WERI-Rb-1 (cell line): ENCODE measurements at places on chromosomes 13 and 19.

DNA sequence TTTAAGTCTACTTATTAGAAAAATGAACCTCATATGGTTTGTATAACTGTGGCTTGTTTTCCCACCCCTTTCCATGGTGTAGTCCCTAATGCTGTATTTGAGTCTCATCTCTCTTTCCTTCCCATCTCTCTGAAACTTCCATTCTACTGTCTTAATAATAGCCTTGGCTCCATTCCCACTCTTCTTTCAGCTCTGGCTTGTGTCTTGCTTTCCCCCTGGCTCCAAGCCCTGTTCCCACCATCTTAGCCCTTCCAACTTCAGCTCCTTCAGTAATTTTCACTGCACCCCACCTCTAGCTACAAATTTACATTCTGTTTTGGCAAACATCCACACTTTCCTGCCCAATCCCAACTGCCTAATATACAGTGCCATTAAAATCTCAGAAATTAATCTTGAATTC lies 137.5 kb downstream of the SLITRK6 start:
- no peak for DNase-seq

DNA sequence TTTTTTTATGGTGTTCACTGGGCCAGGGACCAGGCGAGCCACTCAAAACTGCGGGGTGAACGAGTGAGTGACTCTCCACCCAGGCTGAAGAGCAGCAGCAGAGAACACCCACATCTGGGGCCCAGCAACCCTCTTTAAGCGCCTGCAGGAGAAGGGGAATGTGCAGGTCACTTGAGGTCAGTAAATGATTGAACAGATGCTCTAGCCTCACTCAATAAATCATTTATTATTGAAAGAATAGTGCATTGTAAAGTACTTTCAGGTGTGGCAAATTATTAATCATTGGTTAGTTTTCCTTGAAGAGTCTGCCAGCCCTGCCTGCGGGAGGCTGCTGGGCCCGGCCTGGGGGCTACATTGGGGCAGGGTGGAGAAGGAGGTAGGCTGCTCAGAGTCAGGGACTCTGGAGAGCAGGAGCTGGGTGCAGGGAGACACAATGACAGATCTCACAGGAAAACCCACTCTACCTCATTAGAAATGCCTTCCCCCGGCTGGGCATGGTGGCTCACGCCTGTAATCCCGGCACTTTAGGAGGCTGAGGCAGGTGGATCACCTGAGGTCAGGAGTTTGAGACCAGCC lies 42.5 kb downstream of the ABCC4 start:
- no peak for DNase-seq

- no peak for DNase-seq
These were observed 240.9 kb upstream of the SERP2 start for GRCh38 chr13:44132710-44133109.

- DNase-seq: no peak
These were observed 826.0 kb upstream of the PRR20A start for GRCh38 chr13:56314765-56315164.

- peak; percentile 58 for DNase-seq
These were observed 14.7 kb downstream of the CILP2 start for GRCh38 chr19:19552798-19553197.

GRCh38 chr19:55431183-55431582 lies 11.9 kb downstream of the SHISA7 start:
- no peak for DNase-seq

- DNase-seq: no peak
These were observed 191.1 kb downstream of the EFNB2 start for GRCh38 chr13:106344342-106344741.

DNA sequence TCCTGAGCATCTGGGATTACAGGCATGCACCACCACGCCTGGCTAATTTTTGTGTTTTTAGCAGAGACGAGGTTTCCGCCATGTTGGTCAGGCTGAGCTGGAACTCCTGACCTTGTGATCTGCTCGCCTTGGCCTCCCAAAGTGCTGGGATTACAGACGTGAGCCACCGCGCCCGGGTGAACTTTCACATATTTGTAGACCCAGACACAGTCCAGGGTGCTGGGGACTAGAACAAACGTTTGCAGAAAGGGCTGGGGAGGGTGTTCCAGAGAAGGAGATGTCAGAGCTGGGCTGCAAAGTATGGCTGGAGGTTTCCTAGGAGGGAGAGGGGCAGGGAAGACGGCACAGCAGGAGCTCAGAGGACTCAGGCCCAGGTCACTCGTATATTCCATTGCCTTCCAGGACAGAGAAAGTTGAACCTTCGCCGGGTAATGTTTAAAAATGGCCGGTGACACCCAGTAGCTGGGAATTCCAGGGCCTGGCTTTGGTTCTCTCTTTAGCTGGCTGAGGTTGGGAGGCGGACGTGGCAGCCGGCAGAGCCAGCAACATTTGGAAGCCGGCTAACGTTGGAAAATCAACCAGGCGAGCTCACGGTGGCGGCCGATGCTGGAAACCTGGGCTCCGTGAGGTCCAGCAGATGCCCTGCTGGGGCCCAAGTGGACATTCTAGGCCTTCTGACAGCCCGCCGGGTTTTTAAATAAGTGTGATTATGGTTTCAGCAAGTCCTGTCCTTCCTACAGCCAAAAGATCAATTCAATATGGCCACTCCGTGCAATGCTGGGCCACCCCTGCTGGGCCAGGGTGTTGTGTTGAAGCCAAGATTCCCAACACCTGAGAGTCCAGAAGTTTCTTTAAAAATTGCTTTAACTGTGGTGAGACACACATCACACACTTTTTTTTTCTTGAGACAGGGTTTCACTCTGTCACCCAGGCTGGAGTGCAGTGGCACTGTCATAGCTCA lies 41.5 kb downstream of the NFIC start:
- no peak for DNase-seq

DNA sequence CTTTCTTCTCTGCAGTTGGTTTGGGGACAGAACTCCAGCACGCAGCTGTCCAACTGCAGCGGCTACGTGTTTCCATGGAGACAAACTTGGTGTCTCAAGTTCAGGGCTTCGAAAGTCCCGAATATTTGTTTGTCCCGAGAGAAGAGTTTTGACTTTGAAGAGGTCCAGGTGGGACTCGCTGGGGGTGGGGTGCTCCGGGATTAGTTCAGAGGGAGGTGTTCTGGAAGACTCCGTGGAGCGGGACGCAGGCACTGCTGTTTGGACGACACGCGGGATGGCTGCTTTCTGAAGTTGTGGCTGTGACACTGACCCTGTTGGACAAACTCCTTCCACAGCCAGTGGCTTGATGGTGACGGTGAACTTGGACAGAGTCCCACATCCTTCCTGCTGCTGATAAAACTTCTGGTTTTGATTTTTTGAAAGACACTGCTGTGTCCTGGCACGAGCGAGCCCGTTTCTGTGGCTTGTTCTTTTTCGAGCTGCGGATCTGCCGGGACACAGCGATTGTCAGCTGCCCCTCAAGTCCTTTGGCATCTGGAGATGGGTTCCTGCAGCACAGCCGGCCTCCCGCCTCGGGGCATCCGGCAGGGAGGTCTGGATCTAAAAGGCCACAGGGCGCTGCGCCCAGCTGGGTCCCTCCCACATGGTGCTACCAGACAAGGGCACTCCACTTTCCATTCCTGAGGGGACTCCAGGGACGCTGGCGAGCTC lies 15.9 kb upstream of the RANBP3 start:
- no peak for DNase-seq

GRCh38 chr13:72144636-72145035 lies 277.6 kb upstream of the DACH1 start:
- DNase-seq: no peak

DNA sequence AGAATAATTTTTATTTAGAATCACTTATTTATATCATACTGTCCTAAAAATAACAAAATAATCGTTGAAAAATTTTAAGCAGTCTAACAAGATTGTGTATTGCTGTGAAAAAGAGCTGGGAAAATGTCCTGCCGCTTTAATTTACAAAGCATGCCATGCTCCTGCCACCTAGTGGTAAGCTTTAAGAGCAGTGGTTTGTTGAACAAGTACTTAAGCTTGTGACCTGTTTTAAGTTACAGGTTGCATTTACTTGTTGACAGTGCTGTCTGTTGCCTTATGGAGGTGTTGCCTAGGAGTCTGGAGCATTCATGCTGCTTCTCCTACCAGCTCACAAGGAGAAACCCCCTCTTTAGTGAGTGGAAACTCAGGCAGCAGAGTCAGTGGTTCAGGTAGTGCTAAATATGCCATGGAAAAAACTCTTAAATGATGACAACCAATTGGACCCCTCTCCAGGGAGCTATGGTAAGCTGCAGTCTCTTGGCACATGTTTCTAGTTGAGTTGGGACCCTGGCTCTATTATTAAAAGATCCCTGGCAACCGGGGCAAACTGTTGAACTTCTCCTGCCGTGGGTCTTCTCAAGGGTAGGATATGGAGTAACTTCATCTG lies 68.4 kb downstream of the SPATA13 start:
- DNase-seq: peak; percentile 70

DNA sequence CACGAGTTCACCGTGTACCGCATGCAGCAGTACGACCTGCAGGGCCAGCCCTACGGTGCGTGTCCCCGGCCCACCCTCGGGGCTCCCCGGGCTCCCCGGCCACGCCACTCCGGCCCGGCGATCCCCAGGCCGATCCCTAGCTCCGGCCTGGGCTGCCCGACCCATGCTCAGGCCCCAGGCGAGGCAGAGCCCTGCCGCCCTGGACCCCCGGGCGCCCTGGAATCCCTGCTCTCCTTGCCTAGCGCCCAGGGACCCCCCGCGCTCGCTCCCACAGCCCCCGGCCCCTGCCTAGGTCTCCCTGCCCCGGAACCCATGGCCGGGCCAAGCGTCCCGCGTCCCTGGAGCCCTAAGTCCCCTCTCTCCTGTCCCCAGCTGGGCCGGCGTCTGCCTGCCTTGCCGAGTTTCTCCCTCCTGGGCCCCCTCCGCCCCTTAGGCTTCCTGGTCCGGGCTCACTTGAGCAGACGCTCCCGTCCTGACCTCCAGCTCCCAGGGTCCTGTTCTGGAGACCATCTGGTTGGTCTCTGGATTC lies 494 bp downstream of the NCLN start:
- no peak for DNase-seq

GRCh38 chr13:98577836-98578285 lies 954 bp upstream of the STK24 start:
- DNase-seq: no peak

GRCh38 chr19:37902668-37903067 lies 3.7 kb downstream of the WDR87 start:
- DNase-seq: peak; percentile 88
